ENCODE measurements at places on chromosomes 6 and 20. TPM values are rescaled to one million over a fixed set of nuclear protein-coding genes. Genes with fewer than 3 reads are reported as not detected.

GRCh38 chr6:116412270-116412669, 41.5 kb downstream of the DSE start:
- no peak for DNase-seq

DNA sequence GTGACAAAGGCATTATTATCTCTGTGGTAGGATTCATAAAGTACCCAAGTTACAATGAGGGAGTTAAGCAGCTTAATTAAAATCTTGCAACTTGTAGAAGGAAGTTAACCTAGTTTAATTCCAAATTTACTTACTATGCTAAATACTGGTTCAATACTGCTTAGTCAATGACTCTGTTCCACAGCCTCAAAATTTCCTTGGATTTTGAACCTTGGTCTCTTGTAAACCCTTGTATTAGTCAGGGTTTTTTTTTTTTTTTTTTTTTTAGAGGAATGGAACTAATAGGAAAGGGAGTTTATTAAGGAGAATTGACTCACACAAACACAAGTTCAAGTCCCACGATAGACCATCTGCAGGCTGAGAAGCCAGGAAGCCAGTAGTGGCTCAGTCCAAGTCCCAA, 163.4 kb downstream of the HS3ST5 start:
- DNase-seq, result no peak

DNA sequence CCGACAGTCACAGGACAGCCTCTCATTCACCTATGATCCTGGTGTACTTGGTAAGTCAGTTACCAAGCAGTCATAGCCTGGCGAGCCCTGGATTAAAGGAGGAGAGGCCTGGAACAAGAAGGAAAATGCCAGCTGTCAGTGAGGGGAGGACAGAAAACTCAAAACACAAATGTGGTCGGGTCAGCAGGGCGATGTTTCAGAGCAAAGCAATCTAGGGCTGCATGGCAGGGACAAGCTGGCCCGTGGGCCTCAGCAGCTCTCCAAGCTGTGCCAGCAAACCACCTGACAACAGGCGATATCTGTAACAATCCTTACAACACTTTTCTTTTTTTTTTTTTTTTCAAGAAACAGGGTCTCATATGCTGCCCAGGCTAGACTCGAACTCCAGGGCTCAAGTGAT, 40.3 kb downstream of the MGME1 start:
- no peak for DNase-seq

The PRICKLE4 gene
- total RNA-seq, result not detected

DNA sequence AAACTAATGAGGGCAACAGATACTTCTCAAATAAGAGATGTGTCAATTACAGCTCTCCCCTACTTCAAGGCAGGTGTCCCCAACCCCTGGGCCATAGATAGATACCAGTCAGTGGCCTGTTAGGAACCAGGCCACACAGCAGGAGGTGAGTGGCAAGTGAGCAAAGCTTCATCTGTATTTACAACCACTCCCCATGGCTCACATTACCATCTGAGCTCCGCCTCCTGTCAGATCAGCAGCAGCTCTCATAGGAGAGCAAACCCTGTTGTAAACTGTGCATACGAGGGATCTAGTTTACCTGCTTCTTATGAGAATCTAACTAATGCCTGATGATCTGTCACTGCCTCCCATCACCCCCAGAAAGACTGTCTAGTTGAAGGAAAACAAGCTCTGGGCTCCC, 422.1 kb downstream of the GJA1 start:
- no peak for DNase-seq

The ID4 gene
- not detected for total RNA-seq

The MOCS1 gene
- total RNA-seq, result 1.6 TPM

GRCh38 chr20:2162125-2162822, 60.6 kb downstream of the STK35 start:
- no peak for DNase-seq

- DNase-seq, result no peak
Observed at GRCh38 chr6:137162692-137163306, 10.6 kb downstream of the IL22RA2 start.

The SERAC1 gene
- 6.6 TPM for total RNA-seq

The DEFB121 gene
- total RNA-seq, result not detected

The STX11 gene
- total RNA-seq, result 19.7 TPM

DNA sequence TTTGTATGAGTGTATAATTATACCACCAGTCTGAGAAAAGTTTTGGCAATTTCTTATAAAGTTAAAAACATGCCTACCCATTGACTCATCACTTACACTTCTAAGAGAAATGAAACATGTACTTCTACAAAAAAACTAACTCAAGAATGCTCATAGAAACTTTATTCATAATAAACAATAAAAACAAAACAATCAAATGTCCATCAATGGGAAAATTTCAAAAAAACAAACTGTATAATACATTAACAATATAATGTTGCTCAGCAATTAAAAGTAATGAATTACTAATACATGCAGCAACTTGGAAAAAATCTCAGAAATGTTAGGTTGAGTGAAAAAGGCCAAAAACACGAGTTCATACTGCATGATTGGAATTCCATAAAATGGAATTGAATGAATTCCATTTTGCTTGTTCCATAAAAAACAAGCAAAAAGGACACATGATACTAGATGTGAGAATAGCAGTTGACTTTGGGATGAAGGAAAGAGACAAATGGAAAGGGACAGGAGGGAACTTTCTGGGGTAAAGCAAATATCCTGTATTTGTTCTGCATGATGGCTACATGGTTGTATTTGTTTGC, 726.6 kb downstream of the RFPL4B start:
- no peak for DNase-seq

GRCh38 chr20:54626126-54626525, 150.7 kb downstream of the DOK5 start:
- DNase-seq, result no peak

DNA sequence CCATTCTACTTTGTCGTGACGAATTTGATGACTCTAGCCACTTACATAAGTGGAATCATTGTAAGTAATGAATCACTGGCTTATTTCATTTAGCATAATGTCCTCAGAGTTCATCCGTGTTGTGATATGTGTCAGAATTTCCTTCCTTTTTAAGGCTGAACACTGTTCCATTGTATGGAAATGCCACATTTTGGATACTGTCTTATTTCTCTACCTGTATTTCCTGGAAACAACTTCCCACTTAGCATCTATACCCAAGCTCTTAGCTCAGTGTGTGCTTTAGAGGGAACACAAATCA, 28.8 kb upstream of the GGTLC1 start:
- no peak for DNase-seq

DNA sequence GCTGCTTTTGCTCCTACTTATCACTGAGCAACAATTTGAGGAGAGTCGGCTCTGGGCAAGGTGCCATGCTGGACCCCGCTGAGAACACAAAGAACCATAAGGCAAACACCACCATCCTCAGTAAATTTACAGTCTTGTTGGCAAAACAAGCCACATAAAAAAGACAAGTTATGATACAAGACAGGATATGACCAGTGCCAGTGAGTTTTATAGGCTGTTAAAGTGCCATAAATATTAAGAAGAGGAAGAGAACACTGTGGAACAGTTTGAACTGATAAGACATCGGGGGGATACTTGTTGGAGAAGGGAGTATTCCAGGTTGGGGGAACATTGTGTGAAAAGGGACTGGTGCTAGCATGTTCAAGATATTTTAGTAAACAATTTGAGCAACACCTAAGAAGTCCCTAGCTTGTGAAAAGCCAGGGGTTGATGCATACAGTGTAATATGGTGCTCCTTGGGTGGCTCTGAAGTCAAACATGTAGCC, 25.3 kb upstream of the RIPOR2 start:
- no peak for DNase-seq

- no peak for DNase-seq
Observed at GRCh38 chr6:166589786-166590574, 3.5 kb upstream of the RAMACL start.

GRCh38 chr6:100228437-100228833, 234.4 kb upstream of the MCHR2 start:
- no peak for DNase-seq

- no peak for DNase-seq
Observed at GRCh38 chr6:38137608-38138265, 318.2 kb downstream of the ZFAND3 start.

The BEND3 gene
- 15.9 TPM for total RNA-seq

GRCh38 chr20:36093025-36093803, 61.3 kb upstream of the EPB41L1 start:
- DNase-seq, result peak; percentile 10

The ENPP5 gene
- not detected for total RNA-seq

DNA sequence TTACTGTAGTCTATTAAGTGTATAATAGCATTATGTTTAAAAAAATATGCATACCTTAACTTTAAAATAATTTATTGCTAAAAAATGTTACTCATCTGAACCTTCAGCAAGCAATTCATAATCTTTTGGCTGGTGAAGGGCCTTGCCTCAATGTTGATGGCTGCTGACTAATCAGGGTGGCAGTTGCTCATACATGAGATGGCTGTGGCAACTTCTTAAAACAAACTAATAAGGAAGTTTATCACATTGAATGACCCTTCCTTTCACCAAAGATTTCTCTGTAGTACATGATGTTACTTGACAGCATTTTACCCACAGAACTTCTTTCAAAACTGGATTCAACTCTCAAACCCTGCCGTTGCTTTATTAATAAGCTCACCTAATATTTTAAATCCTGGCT, 84.0 kb downstream of the TASP1 start:
- no peak for DNase-seq

The TMEM200A gene
- total RNA-seq, result 1.3 TPM

DNA sequence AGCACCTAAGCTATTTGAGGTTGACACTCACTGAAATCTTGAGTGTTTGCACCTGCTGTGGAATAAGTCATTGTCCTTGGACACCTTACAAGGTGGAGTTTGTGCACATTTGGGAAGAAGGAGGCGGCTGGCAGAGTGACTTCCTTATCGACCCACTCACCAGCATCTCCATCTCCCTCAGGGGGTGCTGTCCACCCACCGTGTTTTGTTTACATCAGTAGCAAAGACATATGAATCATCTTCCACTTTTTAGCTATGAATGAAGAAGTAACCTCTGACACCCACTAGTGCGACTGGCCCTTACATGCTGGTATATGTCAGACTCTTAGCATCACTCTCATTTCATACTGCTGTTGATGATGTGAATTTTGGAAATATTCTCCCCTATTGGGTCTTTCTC, 119.5 kb upstream of the SGK1 start:
- peak; percentile 10 for DNase-seq

DNA sequence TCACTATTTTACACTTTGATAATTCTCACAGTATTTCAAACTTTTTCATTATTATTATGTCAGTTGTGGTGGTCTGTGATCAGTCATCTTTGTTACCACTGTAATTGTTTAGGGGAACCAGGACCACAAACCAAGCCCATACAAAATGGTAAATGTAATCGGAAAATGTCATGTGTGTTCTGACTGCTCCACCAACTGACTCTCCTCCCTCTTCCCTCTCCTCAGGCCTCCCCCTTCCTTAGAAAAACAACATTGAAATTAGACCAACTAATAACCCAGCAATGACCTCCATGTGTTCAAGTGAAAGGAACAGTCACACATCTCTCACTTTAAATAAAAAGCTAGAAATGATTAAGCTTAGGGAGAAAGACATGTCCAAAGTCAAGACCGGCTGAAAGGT, 63.8 kb downstream of the GMDS start:
- DNase-seq, result no peak

DNA sequence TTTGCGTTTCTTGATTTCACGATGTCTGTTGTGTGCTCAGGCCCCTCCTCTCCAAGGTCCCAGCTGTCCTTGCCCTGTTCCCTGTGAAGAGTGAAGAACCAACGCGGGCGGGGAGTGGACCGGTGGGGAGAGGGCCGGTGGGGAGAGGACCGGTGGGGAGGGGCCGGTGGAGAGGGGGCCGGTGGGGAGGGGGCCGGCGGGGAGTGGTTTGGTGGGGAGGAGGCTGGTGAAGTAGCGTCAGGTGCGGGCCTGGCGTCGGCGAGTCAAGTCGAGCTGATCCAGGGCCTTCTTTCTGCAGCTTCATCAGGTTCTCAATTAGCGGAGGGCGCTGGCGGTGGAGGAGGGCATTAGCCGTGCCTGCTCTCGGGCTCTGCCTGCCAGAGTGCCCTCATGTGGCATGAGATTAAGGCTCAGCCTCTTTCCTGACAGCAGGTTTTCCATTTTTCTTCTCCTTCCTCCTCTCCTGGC, 21.2 kb upstream of the BHLHE23 start:
- DNase-seq, result no peak

- DNase-seq, result no peak
Observed at GRCh38 chr6:76418560-76419223, 346.2 kb upstream of the IMPG1 start.

DNA sequence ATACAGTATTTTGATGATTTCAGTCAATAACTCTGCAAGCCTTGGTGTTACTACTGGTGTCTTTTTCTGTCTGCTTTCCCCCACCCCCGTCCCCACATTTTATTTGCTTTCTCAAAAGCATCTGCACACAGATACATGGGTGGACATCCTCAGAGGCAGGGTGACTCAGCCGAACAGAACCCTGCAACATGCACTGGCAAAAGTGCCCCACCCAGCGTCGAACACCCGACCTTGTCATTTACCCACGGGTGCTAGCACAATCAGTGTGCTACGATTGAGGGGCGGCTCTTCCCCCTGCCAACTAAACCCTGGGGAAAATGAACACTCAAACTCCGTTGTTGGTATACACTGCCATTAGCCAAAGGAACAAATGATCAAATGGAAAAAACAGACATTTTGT, 115.9 kb upstream of the NAA20 start:
- no peak for DNase-seq

DNA sequence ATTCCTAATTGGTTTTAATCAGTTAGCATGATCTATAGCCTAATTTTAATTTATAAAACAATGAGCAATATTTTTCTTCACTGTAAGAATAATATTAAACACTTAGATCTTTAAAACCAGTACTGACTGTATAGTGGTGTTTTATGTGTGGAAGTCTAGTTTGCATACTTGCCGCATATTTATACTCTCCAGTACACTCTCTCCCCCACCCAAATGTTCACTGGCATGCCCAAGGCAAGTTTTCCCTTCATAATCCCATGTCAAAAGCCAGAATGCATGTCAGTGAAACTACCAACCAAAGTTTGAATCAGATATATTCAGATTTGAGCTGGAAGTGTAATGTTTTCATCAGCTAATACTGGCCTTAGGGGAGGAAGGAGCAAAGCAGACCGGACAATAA, 506.1 kb downstream of the PHF3 start:
- no peak for DNase-seq

Measured in activated T-helper 2 cell treated with anti-CD3 and anti-CD28 coated beads, Interferon-gamma antibody, Interleukin-2, Interleukin-4, amounts not matched to agents 10 μg/mL and 5 μg/mL and 100 μg/mL, durations not matched to agents 14 hours and 24 hours and 36 hours (primary cell).